ENCODE measurements at places on chromosomes 2 and 18.

DNA sequence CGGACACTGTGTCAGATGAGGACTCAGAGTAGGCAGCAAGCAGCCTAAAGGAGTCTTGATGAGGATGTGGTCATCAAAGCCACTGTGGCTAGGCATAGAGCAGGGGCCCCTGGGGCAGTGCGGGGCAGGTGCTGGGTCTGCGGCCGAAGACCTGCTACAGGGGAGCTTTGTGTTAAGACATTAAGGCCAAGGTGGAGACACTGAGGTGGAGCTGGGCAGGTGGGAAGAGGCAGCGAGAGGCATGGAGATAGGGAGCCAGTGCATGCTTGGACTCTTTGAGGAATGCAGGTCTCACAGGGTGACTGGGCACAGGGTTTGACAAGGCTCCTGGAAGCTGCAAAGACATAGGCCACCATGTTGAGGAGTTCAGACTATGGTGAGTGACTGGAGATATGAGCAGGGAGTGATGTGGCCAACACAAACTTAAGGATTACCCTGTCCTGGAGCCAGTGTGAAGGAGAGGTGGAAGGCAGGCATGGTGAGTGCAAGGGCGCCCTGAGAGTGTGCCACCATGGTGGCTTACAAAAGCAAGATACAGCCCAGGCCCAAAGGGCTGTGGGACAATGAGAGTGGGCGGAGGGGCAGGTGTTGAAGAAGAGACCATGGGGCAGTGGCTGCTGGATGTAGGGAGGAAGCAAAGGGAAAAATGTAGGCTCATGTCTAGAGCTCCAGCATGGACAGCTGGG, 450.9 kb upstream of the HS6ST1 start:
- DNase-seq: no peak

DNA sequence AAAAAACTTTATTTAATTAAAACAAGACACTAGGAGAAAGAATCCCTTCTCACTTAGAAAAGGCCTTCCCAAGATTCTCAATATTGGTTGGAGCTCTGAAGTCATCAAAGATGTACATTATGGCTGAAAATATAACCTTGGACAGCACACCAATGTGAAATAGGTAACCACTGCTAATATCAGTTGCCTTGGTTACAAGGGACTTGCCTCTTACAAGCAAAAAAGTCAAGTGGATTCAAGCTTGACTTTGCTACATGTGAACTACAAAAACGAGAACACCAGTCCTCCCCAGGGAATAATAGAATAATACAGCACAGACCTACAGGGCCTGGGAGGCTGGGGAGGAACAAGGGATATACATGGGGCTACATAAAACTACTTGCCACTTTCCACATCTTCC, 46.1 kb downstream of the NABP1 start:
- DNase-seq: no peak

DNA sequence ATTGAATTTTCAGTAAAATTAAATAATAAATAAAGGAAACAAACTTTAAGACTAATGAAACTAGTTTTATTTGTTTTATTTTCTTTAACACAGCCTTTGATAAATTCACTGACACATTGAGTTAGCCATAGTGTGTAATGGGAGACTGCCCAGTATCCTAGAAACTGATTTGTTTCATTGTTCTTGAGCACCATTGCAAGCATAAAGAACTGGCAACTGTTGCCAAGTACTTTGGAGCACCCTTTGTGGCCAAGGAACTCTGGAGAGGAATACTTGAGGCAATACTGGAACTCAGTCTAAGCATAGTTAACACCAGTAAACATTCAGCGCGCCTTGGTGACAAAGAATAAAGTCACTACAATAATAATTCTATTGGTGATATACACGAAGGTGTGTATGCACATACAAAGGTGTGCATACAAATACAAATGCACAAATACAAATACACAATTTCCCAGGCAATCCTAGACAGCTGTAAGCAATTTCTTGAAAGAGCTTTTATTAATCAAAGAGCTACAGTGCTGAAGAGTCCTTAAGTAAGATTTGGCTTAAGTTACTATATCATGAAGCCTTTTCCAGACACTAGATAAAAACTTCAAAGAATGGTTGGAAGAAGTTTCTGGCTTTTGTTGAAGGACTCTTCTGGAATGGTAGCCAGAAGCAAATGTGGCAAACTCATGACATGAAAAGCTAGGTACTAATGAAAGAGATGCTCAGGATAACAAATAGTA, 1371.2 kb downstream of the LRP1B start:
- DNase-seq: no peak

- no peak for DNase-seq
These were observed 3.0 kb downstream of the DHRS9 start for GRCh38 chr2:169072163-169072925.

DNA sequence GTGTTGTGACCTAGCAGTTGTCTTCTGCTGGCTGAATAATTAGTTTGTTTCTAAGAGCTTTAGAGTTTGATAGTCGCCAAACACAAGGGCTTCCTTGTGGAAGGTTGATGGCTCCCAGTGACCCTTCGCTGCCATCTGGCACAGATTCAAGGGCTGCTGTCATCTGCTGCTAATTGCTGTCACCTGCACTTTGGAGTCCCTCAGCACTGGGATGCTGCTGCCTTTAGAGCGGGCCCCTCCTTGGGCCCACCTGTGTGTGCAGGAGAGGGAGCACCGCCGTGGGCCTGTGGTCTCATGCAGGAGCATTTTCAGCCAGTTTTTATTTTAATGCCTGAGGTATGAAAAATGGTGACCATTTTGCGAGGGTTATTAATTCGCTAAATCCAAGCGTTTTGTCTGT, 154.0 kb upstream of the NFATC1 start:
- no peak for DNase-seq

- DNase-seq: no peak
These were observed 307.5 kb upstream of the HS6ST1 start for GRCh38 chr2:128625963-128626759.
